ENCODE measurements at places on chromosomes 4 and X.

GRCh38 chr4:111773858-111774257 lies 371.4 kb upstream of the FAM241A start:
- no peak for DNase-seq

- no peak for DNase-seq
Observed at GRCh38 chr4:161438096-161438495, 725.7 kb downstream of the FSTL5 start.

DNA sequence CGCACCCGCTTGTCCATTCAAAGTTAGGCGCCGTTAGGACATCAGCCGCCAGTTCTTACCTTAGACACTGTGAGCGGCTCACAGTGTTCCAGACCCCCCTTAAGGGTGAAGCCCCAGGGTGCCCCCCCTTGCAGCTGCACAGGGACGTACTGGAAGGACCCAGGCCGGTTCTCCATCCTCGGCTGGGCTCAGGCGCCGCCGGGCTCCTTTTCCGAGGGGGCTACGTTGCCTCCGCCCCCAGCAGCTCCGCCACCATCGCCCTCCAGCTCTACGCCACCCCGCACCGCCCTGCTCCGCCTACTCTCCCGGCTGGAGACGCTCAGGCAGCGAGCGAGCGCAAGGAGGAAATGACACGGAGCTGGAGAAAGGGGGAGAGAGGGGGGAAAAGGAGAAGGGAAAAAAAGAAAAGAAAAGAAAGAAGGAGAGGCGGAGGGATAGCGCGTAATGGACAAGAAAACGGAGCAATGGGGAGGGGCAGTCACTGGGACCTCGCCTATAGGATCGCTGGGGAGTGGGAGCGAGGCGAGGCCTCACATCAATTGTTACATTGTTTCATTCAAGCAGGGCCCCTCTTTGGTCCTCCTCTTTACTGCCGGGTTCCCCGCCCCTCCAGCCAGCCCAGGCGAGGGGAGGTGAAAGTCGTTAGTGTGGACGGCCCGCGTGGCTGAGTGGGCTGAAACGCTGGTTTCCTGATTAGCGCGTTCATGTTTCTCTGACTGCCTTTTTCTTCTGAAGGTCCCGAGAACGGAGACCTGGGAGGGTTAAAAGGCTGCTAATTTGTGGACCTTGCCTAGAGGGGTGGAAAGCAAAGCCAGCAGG lies at the start of gene SHROOM4:
TSS of gene SHROOM4 (minus strand) at position 352 of the 819 bp plus-strand sequence. CDS start at position 176, 176 bp downstream.
- no peak for DNase-seq

DNA sequence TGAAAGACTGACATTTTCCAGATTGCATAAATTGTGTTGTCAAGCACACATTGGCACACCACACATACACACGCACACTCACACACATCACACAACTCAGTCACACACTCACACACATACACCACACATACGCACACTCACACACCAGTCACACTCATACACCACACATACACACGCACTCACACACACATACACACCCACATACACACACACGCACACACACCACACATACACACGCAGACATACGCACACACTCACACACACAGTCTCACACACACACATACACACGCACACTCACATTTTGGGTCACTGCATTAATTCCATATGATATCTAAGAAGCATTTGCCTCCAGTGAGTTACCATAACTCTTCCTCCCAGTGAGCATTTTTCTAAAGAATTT lies 578.3 kb upstream of the FRG1 start:
- DNase-seq: no peak

- DNase-seq: no peak
Observed at GRCh38 chr4:39062094-39062769, at the start of gene KLHL5. KLHL5 (plus strand) TSS chr4:39062232; CDS start chr4:39062653, 421 bp downstream.

- no peak for DNase-seq
Observed at GRCh38 chr4:124070688-124071484, 641.6 kb downstream of the ANKRD50 start.

GRCh38 chrX:155065035-155065734 lies 5.8 kb downstream of the CMC4 start:
- no peak for DNase-seq

- DNase-seq: peak; percentile 12
Observed at GRCh38 chr4:105352826-105353225, 121.0 kb downstream of the PPA2 start.

- DNase-seq: no peak
Observed at GRCh38 chr4:89307446-89308160, at the start of gene GPRIN3. GPRIN3 (minus strand) TSS chr4:89307800; CDS start chr4:89250110, 57,690 bp downstream.

DNA sequence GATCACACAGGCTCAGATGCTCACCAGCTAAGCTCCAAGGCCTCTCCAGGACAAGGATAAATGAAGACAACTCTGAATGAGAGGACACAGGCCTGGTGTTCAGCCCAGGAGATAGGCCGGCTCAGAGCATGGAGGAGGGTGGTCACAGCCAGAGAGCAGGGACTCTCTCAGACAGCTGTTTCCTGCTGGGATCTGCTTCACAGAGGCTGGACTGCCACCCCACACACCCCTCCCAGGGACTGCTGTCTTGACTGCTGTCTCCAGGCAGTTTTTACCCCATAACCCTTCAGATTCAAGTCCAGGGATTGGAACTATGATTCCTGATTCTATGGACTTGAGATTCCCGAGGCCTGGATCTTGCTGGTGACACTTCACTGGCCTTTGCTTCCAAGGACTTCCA lies 89.0 kb downstream of the SMIM20 start:
- no peak for DNase-seq

GRCh38 chr4:100828986-100829685 lies 311.3 kb upstream of the EMCN start:
- DNase-seq: no peak

DNA sequence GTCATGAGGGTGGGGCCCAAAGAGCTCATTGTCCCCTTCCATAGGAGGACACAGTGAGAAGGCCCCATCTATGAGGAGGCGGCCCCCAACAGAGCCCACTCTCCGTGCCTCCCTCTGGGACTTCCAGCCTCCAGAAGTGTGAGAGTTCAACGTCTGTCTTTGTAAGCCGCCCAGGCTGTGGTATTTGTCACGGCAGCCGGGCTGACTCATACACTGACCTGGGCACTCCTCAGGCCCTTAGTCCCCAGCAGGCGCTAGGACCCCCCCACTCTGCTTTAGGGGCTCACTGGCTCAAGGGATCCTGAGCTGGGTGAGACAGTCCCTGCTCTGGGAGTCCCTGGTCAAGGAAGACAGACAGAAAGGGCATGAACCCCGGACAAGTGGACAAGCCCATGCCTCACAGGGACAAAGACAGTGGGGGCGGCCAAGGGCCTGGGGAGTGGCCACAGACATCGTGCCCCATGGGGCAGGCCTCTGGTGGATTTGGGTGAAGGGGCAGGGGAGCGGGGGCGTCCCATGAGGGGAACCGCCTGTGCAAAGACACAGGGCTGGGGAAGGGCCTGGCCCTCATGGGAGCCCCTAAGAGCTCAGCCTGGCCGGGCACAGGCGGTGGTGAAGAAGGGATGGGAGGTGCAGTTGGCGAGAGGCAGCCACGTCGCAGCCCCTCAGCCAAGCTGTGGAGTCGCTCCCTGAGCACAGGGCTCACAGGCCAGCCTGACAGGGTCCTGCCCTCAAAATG lies 21.5 kb downstream of the ABLIM2 start:
- DNase-seq: no peak

DNA sequence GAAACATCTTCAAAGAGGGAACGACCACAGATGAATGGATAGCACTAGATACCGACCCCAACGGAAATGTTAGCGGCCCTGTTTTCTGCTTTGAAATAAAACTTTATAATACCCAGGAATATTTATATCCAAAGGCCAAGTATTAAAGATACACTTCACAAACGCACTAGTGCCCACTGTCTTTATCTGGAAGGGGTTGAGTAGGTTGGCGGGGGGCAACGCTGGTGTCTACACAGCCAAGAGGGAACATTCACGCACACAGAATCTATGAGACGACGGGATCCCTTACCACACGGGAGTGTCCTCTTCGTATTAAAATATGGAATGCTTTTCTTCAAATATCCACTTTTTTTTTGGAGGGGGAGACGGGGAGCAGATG lies 3.3 kb downstream of the HAND2 start:
- DNase-seq: no peak

DNA sequence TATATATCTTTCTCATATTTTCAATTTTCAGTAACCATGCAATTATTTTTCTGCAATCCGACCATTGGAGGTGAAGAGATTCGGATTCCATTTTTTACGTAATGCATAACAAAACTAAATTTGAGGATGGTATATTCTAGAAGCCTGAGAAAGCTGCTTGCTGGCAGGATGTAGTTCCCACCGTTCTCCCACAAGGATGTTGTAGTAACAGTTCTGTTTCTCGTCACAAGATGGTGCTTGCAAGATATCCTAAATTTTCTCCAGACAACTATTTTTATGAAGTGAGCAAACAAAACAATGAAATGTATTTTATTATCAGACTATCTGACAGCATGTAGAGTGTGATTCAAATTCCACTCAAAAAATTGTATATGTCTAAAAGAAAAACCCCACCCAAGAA lies 10.7 kb downstream of the PWWP3B start:
- no peak for DNase-seq

- DNase-seq: no peak
Observed at GRCh38 chr4:70197842-70198241, 2.3 kb downstream of the ODAM start.

DNA sequence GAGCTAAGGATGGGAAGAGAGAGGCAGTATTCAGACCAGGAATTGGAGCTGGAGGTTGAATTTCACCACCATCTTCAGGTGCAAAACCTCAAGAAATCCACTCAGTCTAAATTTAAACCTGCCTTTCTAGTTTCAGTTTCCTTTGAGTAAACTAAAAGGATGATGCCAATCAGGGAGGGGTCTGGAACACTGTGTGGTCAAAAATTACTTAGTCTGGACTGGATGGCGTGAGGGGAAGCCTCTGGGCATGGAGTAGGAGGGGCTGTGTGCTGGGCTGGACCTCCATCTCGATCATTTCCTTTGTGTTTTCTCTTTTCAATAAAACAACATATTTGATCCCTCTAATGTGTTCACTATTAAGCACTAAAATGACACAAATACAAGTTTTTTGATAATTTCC lies 120.1 kb downstream of the GC start:
- DNase-seq: no peak

DNA sequence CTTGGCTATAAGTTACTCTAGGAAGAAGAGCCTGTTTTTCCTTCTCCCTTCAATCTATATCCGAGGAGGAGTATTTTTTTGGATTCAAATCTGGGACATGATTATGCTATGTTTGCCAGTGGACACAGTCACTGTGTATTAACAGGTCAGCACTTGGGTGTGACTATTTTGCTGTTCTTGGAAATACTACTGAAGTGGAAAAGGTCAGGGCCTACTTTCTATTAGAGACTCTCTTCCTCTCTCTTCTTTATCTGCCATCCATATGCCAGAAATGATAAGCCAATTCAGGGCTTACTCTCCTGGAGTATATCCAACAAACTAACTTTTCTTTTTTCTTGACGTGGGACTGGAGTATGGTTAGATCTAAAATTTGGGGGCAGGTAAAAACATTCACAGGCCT lies 40.5 kb downstream of the MID1IP1 start:
- no peak for DNase-seq

GRCh38 chrX:149207518-149207917 lies 297.6 kb downstream of the IDS start:
- no peak for DNase-seq

DNA sequence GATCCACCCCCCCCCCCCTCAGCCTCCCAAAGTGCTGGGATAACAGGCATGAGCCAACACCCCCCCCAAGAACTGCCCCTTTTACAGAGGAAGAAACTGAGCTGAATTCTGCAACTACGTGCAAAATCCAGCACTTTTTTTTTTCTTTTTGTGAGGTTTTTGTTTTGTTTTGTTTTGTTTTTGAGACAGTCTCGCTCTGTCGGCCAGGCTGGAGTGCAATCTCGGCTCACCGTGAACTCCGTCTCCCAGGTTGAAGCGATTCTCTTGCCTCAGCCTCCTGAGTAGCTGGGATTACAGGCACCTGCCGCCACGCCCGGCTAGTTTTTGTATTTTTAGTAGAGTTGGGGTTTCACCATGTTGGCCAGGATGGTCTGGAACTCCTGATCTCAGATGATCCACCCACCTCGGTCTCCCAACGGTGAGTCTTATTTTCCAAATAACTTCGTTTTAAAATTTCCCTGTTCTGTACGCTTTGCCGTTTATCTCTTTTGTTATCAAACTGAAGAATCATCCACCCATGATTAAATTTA lies 4.9 kb downstream of the CRLF2 start:
- no peak for DNase-seq

- DNase-seq: peak; percentile 36
Observed at GRCh38 chr4:152014280-152014679, 253.5 kb upstream of the GATB start.

- DNase-seq: no peak
Observed at GRCh38 chrX:37047776-37048175, 39.6 kb downstream of the FAM47C start.

GRCh38 chr4:25860586-25861279 lies 2.1 kb downstream of the SEL1L3 start:
- DNase-seq: no peak
